ENCODE measurements at places on chromosomes 11 and 22. TPM values are rescaled to one million over a fixed set of nuclear protein-coding genes. Genes with fewer than 3 reads are reported as not detected.

- DNase-seq = no peak
These were observed 43.2 kb downstream of the IGLL5 start for GRCh38 chr22:22930571-22931556.

Gene GLYATL2
- under 0.01 TPM for total RNA-seq

Gene DDTL
- total RNA-seq = 5.2 TPM

- DNase-seq = no peak
These were observed 60.6 kb downstream of the TIMP3 start for GRCh38 chr22:32862083-32862482.

Gene ZNF70
- total RNA-seq = 1.9 TPM

Gene C1QTNF5
- total RNA-seq = 47.6 TPM

DNA sequence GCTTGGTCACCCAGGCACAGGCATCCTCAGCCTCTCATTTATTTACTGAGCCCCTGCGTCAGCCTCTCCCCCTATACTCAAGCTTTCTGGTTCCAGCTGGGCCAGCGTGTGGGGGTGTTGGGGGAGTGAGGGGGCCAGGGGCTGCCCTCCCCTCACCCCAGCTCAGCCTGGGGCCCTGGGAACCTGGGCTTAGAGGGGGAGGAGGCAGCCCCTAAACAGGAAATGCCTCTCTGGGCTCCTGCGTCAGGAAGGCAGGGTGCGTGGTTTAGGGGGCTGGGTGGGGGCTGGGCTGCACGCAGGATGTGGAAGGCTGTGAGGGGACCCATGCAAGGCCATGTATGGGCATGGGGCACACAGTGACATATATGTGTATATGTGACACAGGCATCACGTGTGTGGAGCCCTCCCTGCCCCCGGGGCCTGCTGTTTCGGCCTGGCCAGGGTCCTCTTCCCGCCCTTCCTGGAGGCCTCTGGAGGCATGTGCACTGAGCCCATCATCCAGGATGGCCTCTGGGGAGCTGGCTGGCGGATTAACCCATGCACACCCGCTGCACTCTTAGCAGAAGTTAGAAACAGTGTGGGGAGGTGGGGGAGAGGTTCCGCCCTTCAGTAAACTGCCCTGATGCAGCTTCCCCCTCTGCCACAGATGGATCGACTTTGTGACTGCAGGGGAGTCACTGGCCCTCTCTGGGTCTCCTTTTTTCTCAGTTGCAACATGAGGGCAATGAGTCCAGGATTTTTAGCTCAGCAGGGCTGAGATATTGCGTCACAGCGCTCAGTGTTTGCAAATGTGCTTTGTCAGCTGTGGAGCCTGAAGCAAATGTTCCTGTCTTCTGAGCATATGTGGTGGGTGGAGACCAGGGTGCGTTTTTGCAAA lies 1.1 kb upstream of the CD248 start:
- no peak for DNase-seq

All from dermis microvascular lymphatic vessel endothelial cell (primary cell).